Nephron progenitor cell (in vitro differentiated cells): ENCODE measurements at places on chromosomes 11 and 22.

DNA sequence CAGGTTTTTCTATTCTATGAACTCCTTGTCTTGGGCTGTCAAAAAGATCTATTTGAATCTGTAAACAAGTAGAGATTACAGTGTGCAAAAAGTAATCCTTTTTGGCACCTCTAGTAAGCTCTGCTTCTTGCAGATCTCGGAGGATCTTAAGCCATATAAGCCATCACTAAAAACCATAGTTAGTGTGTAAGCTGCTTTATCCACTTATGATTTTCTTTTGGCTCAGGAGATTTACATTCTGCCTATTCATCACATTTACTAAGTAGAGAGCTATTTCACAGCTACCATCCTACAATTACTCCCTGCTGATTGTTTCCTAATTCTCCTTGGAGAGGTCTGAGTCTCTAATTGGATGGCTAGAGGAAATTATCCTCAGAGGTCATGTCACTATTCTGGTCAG is 385.7 kb downstream of the AASDHPPT start:
- DNase-seq: no peak

- DNase-seq: no peak
Observed at GRCh38 chr11:34405079-34405858, 33.5 kb upstream of the CAT start.

DNA sequence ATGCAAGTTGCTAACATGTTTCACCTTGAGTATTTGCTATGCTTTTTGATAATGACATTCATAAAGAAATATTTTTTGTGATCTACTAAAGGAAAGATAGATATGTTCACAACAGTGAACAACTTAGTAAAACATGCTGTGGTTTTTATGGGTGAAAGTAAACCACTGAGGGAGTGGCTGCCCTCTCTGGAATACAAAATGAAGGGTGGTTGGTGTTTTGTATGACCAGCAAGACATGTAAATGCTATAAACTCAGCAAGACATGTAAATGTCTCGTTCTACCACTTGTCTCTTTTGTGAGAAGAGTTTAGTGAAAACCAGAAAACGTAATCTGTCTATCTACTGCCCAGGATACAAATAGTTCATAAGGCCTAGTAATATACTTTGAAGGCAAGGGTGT is 7.6 kb upstream of the AMPD3 start:
- DNase-seq: no peak

GRCh38 chr11:9169595-9170295 is 78.3 kb upstream of the SCUBE2 start:
- DNase-seq: no peak
